Hematopoietic multipotent progenitor cell treated with erythropoietin and hydrocortisone succinate and interleukin-3 and kit ligand, for 17 days (in vitro differentiated cells): ENCODE measurements at places on chromosomes 4 and X.

- no peak for DNase-seq
These were observed 135.5 kb downstream of the AMMECR1 start for GRCh38 chrX:110182362-110182761.

GRCh38 chrX:119399772-119400101, 601 bp downstream of the SLC25A43 start:
- no peak for DNase-seq

GRCh38 chr4:67687636-67688035, 13.3 kb downstream of the UBA6 start:
- DNase-seq: no peak

- DNase-seq: no peak
These were observed 7.1 kb upstream of the RGS12 start for GRCh38 chr4:3285558-3286334.

DNA sequence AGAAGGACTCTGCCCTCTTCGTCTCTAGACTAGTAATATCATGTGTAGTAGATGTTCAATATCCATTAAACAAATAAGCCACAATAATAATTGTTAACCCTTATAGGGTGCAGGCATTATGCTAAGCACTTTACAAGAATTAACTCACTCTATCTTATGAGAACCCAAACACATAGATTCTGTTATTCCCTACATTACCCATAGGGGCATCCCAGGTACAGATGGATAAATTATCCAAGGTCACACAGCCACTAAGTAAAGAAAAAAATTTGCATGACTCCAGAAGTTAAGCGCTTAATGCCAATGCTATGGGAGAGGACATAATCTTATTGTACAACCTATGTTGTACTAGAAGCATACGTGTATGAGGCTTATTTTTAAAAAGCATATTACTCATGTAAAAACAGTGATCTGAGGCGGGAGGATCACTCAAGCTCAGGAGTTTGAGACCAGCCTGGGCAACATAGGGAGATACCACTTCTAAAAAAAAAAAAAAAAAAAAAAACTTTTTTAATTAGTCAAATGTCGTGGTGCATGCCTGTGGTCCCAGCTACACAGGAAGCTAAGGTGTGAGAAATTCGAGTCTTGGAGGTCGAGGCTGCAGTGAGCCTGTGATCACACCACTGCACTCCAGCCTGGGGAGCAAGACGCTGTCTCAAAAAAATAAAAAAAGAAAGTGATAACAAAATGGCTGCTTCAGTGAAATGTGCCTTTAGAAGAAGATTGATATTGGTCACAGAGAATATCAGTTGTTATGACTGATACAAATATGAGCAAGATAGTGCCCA, 13.6 kb downstream of the LDB2 start:
- no peak for DNase-seq

GRCh38 chr4:17313194-17313593, 198.7 kb downstream of the QDPR start:
- no peak for DNase-seq

- no peak for DNase-seq
These were observed 27.2 kb downstream of the PALLD start for GRCh38 chr4:168524006-168524405.

GRCh38 chr4:48431401-48431800, 51.7 kb upstream of the SLC10A4 start:
- no peak for DNase-seq

- DNase-seq: no peak
These were observed 35.9 kb downstream of the HPGDS start for GRCh38 chr4:94306713-94307112.

DNA sequence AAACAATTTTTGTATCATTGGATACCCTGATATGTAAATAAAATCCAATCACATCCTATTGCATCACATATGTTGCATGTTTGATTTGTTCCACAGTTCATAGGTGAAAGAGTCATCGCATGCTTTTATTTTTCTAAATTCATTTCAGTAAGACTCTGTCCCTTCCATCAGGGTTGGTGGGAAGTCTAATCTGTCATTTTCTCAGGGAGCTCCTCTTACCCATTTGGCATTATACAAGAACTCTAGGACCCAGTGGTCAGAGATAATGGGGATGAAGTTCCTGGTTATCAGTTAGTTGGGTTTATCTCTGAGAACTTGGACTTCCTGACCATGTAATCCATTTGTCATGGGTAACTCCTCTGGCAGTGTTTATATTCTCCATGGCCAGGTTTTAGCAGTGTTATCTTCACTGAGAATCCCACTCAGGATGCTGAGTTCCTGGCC, 227.1 kb upstream of the JADE1 start:
- no peak for DNase-seq

GRCh38 chr4:107856901-107857300, 32.2 kb downstream of the SGMS2 start:
- no peak for DNase-seq

DNA sequence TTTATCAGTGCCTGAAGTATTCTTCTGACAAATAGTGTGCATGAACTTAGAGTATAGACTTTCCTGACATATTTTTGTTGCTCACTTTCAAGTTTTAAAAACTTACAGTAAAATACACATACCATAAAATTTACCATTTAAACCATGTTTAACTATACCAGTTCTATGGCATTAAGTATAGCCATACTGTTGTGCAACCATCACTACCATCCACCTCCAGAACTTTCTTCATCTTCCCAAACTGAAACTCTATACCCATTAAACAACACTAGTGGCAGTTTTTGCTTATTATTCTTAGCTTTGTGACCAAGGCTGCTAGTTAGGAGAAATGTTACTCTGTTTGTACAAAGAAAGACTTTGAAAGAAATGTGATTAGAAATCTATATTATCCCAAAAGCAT, 25.8 kb downstream of the ATP7A start:
- no peak for DNase-seq

DNA sequence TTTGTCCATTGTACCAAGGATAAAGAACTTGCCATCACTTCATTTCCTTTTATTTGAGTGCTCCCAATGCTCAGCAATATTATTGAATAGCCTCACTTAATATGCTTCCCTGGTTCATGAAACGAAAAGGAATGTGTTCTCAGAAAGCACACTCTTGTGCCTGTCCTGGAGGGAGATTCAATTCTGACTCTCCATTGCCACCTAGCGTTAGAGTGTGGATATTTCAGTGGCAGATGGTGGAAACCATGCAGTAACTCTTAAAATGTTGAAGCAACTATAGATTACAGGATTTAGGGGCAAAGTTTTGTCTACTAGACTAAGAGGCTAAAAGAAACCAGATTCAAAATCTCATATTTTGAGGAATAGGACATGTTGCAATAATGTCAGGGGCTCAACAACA, 36.0 kb downstream of the GAB3 start:
- DNase-seq: peak; percentile 69

DNA sequence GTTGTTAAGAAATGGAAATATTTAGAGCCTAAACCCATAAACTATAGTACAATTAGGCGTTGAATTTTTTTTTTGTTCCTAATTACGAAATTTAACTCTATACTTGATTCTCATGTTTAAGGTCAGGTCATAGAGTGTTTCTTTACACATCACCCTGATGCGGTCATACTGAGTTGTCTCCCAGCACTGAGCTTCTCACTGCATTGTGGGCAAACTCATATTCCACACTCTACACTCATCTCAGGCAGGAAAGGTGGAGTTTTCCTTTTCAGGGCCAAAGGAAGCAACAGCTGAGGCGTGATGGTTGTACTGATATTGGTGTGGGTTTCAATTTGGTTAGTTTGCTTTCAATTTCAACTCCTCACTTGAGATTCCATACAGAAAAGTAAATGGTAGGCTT, 75.4 kb downstream of the FAT4 start:
- no peak for DNase-seq

- no peak for DNase-seq
These were observed 78.6 kb upstream of the STS start for GRCh38 chrX:7068939-7069367.

DNA sequence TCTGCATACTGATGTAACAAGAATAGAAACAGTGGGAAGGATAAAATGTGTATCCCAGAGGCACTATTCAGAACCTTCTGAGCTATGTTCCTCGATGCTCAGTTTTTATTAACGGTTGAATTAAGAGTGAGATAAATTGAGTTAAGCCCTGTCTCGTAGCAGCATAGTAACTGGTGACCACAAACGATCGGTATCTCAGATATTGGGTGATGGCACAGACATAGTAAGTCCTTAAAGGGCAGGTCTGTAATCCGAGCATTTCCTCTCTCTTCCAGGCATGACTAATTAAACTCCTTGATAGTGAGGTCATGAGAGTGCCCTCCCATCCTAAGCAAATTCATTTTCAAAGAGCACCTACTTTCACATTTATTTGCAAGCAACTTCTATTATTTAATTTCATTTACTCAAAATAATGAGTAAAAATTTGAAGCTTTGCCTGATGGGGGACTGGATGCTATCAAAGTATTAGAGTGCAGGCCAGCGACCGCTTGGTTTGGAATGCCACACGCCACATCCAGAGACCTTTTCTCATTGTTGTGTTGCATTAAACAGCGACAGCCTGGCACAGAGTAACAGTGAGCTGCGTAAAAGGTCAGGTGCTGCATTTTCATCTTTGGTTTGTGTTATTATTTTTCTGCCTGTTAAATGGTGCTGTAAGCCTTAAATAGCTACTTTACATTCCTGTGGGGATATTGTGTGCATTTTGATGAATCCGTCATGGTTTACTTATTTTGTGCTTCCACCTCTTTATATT, 101.9 kb downstream of the PCDH7 start:
- DNase-seq: no peak

- no peak for DNase-seq
These were observed 136.9 kb downstream of the ASMT start for GRCh38 chrX:1751781-1752180.

DNA sequence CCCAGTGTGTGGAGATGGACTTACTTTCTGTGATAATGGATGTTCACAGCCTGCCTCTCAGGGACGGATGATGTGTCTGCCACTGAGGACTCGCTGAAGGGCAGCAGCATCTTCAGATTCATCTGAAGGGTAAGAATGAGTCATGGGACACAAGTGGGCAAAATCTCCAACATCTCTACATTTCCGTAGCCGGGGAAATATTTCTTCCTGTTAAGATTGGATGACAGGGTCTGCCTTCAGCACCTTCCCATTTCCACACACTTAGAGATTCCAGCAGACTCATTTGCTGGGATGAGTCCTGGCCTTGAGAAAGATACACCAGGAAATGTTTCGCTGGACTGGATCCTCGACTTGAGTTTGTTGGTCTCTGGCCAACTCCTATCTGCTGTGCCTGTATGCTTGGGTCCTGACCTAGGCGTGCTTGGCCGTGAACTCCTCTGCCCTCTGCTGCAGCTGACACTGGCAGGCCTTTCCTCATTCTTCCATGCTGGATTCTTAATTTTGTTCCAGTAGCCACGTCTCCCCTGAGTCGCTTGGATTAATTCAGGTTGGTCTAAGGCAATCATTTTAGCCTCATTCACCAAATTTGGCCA, 46.5 kb upstream of the SOD3 start:
- no peak for DNase-seq

DNA sequence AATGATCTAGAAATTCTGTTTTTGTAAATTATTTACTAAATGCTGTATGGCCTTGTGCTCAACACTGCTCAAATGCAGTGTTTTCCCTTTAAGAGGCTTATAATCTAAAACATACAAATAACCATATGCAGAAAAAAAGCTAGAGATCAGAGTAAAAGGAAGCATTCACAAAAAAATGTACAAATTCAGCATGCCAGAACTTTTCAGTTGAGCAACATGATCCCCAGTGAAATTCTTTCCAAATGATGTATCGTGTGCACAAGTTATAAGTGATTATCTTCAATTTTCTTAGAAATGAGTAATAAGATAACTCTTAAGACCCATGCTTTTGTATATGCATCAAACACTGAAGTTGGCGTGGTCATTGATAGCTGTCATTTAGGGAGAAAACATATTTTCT, 5.0 kb downstream of the GPC3 start:
- DNase-seq: no peak

DNA sequence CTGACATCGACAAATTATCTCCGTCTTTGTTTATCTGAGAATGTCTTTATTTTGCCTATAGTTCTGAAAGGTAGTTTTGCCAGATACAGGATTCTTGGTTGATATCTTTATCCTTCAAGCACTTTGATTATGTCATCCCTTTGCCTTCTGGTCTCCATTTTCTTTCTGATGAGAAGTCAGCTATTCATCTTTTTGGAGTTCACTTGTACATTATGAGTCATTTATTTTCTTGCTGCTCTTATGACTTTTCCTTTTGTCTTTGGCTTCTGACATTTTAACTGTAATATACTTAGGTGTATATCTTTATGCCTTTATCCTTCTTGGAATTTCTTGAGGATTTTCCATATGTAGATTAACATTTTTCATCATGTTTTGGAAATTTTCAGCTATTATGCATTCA, 51.4 kb downstream of the SHROOM4 start:
- DNase-seq: no peak

DNA sequence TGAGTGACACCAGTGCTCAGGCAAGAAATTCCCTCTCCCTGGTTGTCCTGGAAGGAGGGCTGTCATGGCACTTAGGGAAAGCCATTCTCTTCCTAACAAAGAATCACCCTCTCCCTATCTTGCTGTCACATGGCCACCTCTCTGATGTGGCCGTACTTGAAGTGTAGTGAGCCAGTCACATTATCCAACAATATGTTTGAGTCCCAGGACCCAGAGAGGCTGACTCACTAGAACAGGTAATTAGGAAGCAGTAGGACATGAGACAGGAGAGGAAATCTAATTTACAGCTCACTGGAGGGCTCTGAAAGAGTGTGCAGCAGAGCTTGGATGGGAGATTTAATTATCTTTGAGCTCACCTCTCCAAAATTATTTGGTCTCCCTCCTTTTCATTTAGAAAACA, 299.1 kb downstream of the ARHGAP24 start:
- no peak for DNase-seq

GRCh38 chr4:185654311-185654710, 119.0 kb upstream of the PDLIM3 start:
- no peak for DNase-seq

DNA sequence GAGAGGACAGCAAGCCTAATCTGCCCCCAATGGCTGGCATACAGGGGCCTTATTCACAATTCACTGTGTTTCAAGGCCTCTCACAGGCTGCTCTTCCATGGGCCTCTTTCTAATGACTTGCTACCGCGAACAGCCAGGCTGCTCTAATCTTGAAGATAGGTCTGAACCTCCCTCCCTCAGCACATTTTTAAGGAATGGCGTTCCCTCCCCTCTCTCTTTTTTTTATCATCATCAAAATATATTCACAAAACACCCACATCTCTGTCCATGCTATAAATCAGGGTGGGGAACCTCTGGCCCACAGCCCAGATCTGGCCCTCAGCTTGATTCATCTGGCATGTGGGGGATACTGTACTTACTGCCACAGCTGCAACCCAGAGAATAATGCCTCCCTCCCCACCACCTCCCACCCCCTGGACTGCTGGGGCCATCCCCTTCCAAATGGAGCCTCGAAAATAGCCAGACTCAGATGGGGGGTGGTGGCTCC, 76.2 kb upstream of the PLAC1 start:
- DNase-seq: no peak

- no peak for DNase-seq
These were observed 854.4 kb upstream of the AGA start for GRCh38 chr4:178296669-178297068.

DNA sequence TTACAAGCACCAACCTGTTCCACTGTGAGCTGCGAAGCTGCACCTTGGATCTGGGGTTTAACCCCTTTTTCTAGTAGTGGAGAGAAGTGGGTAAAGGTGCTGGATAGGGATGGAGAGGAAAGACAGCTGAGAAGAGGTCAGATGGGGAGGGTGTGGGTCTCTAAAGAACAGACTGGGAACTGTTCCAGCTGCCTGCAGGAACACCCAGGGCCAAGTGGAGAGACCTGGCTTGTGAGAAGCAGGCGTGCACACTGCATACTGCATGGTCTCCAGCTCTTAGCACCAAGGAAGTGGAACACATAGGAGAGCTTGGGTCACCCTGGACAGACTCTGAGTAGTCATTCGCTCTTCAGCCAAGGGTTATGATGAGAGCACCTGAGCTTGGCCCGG, 16.1 kb downstream of the BCOR start:
- no peak for DNase-seq
